AG08396 (cell line): ENCODE measurements at places on chromosomes 5 and 9.

GRCh38 chr9:104999136-104999535, 71.2 kb upstream of the ABCA1 start:
- DNase-seq, result no peak

DNA sequence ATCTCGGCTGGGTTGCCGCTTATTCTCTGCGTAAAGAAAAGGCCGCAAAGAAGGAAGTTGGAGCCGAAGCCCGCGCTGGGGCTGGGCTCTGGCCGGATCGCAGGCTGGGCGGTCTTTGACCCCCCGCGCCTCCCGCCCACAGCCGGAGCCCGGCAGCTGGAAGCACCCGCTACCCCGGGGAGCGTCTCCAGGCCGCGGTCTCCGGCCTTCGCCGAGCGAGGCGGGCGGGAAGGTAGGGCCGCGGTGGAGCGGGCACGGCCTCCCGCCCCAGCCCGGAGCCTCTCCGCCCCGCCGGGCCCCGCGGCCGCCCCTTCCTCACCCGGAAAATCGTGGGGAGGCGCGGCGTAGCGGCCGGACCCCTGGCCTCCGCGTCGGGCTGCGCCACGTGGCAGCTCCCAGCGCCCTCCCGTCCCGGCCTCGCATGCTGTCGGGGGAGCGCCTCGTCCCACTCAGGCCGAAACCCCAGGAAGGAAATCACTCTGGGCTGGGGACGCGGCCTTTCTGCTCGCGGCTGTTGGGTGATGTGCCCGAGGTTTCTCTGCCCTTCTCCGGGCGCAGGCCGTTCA, 12.0 kb downstream of the FOXD1 start:
- DNase-seq, result no peak

- no peak for DNase-seq
Observed at GRCh38 chr9:123036893-123037545, 3.6 kb downstream of the GPR21 start.

DNA sequence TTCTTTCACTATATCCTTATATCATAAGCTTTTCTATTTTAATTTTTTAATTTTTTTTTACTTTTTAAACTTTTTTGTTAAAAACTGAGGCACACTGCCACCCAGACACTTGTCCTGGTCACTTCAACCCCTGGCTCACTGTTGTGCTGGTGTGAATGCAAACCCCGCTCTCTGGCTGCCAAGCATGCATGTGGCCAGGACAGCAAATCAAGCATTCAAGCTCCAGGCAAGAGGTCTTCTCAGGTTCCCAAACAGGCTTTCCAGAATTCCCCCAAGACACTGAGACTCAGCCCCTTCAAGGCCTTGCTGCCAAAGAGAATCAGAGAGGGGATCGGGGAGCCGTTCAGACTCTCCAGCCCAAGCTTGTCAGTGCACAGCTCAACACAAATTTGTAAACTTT, 139.9 kb downstream of the FANCC start:
- DNase-seq, result no peak

DNA sequence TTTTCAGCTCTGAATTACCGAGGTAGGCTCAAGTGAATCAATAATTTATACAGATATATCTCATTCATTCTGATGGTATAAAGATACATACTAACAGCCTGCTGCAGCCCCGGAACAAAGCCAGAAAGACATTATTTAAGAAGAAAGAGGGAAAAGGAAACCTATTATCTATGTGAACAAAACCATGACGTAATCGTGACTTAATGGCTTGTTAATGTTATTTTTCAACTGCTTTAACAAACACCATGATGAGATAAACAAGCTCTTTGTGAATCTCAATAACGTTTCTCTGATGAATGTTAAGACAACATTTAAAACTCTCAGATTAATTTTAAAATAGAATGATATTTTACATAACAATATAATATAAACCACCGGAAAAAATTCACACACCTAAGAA, 237.1 kb downstream of the SLF1 start:
- no peak for DNase-seq

- DNase-seq, result no peak
Observed at GRCh38 chr5:132471944-132472343, 18.6 kb downstream of the IRF1 start.

DNA sequence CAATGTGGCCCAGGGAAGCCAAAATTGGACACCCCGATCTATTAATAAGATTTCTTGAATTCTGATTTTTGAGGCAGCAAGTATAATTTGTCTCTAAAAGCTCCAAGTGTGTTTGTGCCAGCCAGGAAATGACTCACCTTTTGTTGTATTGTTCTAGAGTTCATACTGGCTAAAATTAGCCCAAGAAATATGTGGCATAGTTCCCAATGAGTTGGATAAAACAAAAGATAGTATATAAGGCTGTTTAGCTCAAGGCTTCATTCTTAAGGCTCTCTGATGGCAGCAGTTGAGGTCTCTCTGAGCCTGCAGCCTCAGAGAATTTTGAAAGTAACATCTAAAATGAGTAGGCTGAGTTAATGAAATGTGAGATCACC, 21.6 kb downstream of the HMGXB3 start:
- peak; percentile 36 for DNase-seq
